ENCODE measurements at places on chromosomes 5 and 9.

- no peak for DNase-seq
Observed at GRCh38 chr9:114395334-114395617, 7.5 kb upstream of the AKNA start.

DNA sequence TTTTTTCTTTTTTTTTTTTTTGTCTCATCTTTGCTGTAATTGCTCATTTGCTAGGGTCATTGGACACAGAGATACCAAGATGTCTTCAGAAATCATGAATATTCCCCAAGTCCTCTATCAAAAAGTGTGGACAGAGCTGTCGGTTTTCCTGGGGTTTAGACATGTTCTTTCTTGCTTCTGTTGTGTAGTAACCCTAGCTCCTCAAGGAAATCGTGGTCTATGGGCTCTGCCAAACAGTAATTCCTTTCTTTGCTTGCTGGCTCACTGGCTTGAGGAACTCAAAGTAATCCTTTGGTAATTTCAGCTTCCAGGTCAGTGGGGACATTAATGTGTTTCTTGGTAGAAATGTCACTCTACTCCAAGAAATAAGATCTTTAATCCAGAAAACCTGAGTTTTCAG, 101.7 kb downstream of the TMC1 start:
- DNase-seq: no peak

GRCh38 chr5:169022718-169023117, 278.2 kb downstream of the SLIT3 start:
- no peak for DNase-seq

DNA sequence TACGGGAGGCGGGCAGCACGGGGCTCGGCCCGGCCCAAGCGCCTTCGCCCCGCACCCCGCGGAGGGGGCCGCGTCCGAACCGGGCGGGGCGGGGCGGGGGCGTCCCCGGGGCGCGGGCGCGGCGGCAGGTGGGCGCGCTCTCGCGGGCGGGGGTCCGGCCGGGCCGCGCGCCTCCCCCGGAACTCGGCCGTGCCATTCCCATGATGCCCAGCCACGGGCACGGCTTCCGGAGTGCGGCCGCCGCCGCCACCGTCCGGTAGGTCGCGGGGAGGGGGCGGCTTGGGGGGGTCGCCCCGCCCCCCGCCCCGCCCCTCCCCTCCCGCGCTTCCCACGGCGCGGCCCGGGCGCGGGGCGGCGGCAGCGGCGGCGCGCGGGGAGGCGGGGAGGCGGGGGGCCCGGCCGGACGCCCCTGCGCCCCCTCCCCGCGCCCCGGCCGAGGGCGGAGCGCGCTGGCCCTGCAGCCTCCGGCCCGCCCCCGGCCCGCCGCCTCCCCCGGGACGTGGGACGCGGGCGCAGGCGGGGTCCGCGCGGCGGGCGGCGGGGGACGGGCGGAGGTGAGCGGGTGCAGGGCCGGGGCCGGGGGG, at the start of gene PPP1R26:
Gene PPP1R26 (plus strand): TSS at position 314 of the 584 bp plus-strand sequence. CDS start 4,729 bp downstream, outside the sequence.
- no peak for DNase-seq

- DNase-seq: no peak
Observed at GRCh38 chr5:151106043-151106442, 25.2 kb upstream of the TNIP1 start.

- DNase-seq: no peak
Observed at GRCh38 chr5:64634997-64635686, 55.2 kb upstream of the SHISAL2B start.

DNA sequence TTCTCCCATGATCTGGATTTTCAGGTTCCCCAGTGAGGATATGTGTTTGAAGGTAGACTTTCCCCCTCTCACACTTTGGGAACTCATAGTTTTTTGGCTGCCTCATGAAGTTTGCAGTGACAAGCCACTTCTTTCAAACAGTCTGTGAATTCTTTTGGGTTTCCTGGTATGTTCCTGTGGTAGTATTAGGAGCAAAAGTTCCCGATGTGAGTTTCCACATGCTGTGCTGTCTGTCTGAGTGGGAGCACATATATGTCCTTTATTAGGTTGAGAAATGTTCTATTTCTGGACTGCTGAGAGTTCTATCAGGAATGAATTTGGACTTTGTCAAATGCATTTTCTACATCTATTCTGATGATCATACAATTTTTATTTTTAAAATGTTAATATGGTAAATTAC, 273.2 kb upstream of the TARS1 start:
- DNase-seq: no peak

GRCh38 chr5:10985721-10986110, 224.7 kb upstream of the DAP start:
- no peak for DNase-seq

GRCh38 chr5:118478852-118479251, 509.5 kb downstream of the DTWD2 start:
- no peak for DNase-seq

- no peak for DNase-seq
Observed at GRCh38 chr5:62457071-62457470, 44.5 kb downstream of the IPO11 start.

- no peak for DNase-seq
Observed at GRCh38 chr9:17484906-17485305, 94.0 kb upstream of the SH3GL2 start.

GRCh38 chr5:123673107-123673506, 161.1 kb downstream of the CSNK1G3 start:
- DNase-seq: no peak

DNA sequence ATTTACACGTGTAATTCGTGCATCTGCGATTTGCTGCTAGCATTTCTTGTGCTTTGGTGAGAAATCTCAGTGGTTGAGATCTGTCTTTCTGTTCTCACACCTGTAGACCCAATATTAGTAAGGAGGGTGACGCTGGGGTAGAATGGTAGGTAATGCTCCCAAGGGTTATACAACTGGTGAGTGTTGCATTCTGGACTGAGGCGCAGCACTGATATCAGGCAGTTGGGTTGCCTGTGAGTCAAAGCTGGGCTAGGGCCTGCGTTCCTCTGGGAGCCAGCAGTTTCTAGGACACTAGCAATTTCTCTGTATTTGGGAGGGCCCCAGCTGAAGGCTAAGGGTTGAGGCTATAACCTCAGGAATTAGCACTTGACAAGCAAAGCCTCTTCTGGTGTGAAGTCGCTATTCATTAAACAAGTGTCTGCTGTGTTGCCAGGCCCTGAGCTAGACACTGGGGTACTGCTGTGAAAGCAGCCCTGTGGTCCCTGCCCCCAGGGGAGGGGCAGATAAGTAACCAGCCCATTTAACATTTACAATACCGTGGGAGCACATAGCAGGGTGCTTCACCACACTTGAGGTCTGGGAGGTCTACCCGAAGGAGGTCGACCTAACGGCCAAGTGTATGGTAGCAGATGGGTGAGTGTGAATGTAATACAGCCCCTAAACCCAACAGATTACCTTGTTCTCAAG, 28.7 kb downstream of the LARP1 start:
- DNase-seq: no peak

GRCh38 chr5:163642904-163643303, 137.5 kb downstream of the MAT2B start:
- DNase-seq: no peak

GRCh38 chr9:35318741-35319140, 156.9 kb downstream of the UNC13B start:
- DNase-seq: no peak

DNA sequence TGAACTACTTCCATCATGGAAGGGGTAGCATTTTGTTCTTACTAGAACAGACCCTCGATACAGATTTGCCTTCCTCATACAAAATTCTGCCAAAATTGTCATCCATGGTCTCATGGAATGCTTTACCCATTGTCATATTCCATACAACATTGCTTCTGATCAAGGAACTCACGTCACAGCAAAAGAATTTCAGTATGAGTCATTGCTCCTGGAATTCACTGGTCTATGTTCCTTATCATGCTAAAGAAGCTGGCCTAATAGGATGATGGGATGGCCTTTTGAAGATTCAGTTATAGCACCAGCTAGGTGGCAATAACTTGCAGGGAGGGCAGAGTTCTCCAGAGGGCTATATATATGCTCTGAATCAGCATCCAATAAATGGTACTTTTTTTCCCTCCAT, 18.2 kb upstream of the FNIP1 start:
- no peak for DNase-seq

GRCh38 chr5:111746791-111747190, 10.2 kb downstream of the NREP start:
- DNase-seq: no peak

- DNase-seq: peak; percentile 13
Observed at GRCh38 chr5:150317048-150318003, 14.6 kb upstream of the ARSI start.

- no peak for DNase-seq
Observed at GRCh38 chr5:117457656-117458055, 883.0 kb upstream of the SEMA6A start.

DNA sequence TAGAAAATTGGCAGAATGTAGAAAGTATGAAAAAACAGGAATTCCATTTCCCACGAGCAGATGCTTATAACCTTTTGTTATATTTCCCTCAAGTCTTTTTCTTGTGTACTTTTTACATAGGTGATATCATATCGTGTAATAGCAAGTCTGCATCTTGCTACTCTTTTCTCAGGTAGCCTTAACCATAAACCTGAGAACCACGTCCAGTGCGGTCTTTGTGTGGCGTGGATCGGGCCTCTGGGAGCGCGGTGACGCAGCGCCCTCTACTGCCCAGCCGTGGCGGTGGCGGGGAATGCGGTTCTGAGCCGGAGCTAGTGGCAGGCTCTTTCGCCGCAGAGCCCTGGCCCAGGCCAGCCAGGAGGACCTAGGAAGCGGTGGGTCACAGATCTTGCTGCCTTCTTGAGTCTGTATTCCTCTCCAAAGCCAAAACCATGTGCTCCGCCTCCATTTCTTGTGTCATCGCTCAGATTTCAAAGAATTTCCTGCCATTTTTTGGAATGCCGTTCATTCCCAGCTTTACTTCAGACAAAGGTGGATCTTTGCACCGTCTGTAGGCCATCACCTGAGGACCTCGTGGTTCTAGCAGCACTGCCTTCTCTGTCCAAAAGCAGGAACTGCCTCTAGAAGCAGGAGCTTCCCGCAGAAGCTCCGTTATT, 71.9 kb downstream of the MVB12B start:
- peak; percentile 82 for DNase-seq

GRCh38 chr5:1857256-1857600, 25.5 kb downstream of the IRX4 start:
- no peak for DNase-seq

DNA sequence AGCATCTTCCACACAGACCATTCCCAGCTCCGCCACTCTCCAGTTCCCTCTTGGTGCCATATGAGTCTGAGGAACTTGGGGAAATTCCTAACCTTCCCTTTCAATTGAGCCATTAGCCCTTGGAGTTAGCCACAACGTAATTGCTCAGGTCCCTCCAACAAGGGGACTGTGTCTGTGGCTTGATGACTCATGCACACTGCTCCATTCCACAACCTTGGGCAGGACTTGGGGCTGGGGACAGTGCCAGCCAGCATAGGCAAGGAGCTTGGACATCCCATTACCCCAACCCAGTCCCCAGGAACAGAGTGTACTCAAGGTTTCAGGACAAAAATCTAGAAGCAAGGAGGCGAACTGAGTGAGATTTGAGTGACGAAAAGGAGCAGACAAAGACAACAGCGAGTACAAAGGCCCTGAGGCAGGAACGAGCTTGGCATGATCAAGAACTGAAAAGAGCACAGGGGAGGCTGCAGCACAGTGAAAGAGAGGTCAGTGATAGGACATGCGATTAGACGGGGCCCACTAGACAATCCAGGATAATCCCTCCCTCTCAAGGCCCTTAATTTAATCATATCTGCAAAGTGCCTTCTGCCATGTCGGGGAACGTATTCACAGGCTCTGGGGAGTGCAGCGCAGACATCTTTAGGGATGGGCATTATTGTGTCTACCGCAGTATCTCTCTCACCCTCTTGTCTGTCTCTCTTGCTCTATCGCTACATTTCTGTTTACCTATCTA, 16.0 kb upstream of the JADE2 start:
- DNase-seq: no peak

DNA sequence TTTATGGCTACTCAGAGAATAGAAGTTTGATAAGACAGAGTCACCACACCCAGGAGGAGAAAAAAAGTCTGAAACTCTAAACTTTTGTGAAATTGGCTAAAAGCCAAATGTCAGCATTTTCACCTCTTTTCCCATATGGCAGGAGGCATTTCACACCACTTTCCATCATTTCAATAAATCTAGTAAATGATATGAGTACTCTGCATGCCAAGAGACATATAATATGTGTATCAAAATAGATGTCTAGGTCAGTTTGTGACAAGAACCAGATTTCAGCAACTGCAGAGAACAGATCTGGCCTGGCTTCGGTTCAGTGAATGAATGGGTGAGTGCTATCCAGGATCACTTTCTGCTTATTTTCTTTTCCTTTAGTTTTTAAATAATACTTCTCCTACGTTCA, 470.8 kb downstream of the ENC1 start:
- no peak for DNase-seq

GRCh38 chr5:35476797-35477196, 140.9 kb upstream of the SPEF2 start:
- DNase-seq: no peak

DNA sequence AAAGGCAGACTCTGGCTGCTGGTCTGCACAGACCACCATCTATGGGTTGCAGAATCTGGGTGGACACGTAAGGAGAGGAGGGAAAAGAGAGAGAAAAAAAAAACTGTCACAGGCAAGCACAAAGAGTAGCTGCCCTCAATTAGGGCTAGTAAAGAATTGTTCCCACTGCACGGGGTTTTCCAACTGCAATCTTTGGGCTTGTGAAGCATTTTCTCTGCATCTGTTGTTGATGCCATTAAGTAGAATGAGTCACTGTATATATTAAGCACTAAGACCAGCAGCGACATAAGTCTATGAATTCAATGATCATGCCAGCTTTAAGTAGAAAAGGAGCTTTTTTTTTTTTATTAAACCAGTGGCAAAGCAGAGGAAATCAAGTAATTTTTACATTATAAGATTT, 40.2 kb downstream of the MED10 start:
- DNase-seq: no peak

DNA sequence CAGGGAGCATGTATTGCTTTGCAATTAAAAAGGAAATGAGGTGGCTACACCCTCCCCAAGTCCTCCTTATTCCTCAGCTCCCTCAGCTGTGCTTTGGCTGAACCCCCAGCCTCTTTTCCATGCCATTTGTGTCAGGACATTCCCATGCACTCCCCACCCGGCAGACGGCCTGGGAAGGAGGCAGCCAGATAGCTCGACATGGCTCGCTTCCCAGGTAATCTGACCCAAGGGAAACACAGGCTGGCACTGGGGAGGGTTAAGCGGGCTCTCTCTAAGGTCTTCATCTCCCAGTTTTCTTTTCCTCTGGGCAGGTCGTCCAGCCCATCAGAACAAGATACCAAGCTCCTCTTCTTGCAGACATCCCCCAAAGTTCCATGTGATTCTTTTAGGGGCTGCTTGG, 31.2 kb downstream of the BTNL9 start:
- no peak for DNase-seq

- DNase-seq: no peak
Observed at GRCh38 chr5:173240091-173241050, 5.4 kb upstream of the NKX2-5 start.
